ENCODE measurements at places on chromosomes 12 and 14.

GRCh38 chr14:77151918-77152588 is 10.5 kb upstream of the ZDHHC22 start:
- no peak for DNase-seq

GRCh38 chr12:47032644-47033043 is 46.8 kb upstream of the PCED1B start:
- no peak for DNase-seq

DNA sequence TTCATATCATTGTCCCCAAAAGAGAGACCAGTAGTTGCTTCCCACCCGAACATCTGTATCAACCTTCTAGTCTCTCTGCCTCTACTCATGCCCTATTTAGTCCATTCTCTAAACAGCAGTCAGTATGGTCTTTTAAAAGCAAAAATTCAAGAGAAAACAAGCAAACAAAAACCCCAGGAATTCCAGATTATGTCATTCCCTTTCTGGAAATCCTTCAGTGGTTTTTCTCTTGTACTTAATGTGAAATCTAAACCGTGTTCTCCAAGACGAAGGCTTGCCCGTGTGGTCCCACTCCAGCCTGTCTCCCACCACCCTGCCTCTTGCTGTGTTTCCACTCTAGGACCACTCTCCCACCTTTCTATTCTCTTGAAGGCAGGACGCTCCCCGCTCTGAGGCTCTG is 90.8 kb downstream of the TMEM30B start:
- DNase-seq, result no peak

DNA sequence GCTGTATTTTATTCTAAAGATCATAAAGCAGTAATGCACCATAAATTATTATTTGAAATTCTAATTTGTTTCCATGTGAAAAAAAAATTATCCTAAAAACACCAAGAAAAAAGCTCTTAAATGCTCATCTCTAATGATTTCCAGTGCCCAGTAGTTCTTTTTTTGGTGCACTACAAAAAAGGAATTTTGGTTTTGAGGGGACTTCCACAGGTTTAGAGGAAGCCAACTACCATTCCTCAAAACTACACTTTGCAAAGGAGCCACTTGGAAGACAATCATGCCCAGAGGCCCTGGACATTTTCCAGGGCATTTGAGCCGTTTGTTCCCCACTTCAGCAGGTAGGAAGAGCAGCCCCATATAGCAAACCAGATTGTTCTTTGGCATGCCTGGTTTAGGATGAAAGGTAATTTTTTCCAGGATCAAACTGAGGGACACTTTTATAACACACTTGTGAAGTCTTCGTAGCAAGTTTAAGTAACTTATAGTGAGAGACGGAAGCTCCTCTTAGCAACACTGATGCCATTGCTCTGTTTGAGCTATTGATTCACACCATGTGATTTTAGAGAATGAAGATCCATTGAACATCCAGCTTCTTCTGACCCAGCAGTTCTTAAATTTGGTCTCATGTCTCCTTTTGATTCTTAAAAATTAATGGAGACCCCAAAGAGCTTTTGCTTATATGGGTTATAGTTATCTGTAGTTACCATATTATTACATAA is 187.9 kb downstream of the ETV6 start:
- DNase-seq, result no peak

DNA sequence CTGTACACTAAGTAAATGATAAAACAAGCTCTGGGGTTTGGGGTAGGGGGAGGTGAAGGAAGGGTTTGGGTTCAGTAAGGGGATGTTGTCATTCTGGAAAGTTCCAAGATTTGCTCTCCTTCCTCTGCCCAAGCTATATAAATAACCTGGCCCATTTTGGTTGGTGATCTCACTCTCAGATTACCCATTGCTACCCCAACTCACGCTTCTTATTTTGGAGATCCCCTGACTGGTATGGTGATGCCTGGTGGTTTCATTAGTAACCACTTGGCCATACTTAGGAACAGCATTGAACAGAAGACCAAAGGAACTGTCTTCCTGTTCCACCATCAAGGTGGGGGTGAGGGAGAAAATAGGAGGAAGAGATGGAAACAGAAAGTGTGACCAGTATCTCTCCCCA is 259.6 kb upstream of the TBX3 start:
- no peak for DNase-seq

- no peak for DNase-seq
Measured at GRCh38 chr14:77007975-77008421, 20.5 kb downstream of the IRF2BPL start.
